ENCODE measurements at places on chromosomes 4 and X.
A peak's percentile ranks its signal among the peaks of the same experiment; 100 is the strongest.

DNA sequence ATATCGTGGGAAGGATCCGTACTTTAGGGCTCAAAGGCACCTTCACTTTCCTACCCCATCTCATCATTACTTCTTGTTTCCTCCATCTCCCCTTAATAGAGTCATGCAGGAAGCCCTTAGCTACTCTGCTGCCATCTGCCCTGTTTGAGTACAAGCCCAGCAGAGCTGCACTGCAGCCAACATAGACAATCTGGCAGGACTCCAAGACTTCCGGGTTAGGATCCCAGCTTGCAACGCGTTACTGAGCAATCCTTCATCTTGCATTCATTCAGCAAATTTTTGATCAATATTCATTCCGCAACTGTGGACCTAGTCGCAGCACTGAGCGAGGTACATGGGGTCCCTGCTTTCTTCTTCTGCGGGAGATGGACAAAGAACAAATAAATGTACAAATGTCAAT lies 344.9 kb downstream of the BCOR start:
- no peak for DNase-seq

DNA sequence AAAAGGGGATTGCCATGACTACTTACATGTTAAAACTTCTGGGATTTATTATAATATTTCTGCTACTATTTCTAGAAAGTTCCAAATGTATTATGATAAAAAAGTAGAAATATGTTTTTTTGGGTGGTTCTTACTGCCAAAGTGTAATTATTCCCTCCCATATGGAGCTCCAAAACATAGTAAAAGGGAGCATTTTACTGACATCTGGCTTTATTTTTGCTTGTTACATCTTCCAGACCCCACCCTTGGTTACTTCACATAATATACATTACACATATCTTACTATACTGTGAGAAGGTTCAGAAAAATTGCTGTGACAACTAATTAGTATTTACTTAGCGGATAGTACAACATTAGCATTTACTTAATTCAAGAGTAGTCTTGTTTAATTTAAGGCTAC lies 205.1 kb upstream of the TLL1 start:
- DNase-seq, result no peak

GRCh38 chr4:43456383-43456782 lies 563.9 kb downstream of the GRXCR1 start:
- no peak for DNase-seq

GRCh38 chr4:128068918-128069317 lies 7.8 kb downstream of the LARP1B start:
- DNase-seq, result peak; percentile 13

- no peak for DNase-seq
Measured at GRCh38 chrX:113001836-113002235, 161.2 kb upstream of the AMOT start.

GRCh38 chr4:23333946-23334878 lies 555.6 kb downstream of the PPARGC1A start:
- peak; percentile 69 for DNase-seq

GRCh38 chr4:2245787-2246275 lies 3.9 kb upstream of the HAUS3 start:
- DNase-seq, result no peak

DNA sequence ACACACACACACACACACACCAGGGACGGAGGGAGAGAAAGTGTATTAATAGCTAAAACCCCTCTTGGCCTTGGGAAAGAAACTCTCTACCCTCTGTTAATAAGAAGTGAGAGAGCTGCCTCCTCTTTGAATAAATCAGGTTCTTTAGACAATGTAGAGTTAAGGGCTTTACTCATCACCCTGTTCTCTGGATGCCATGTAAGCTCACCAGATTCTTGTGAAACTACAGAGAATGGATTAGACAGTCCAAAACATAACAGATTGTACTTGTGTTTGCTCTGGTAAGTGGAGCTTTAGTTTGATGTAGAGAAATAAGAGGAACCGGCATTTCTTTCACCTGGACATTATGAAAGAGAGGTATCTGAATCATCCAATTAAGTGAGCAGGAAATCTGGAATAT lies 263.2 kb downstream of the DMD start:
- no peak for DNase-seq
